ENCODE measurements at places on chromosomes 3 and 15.
A peak's percentile ranks its signal among the peaks of the same experiment; 100 is the strongest.

DNA sequence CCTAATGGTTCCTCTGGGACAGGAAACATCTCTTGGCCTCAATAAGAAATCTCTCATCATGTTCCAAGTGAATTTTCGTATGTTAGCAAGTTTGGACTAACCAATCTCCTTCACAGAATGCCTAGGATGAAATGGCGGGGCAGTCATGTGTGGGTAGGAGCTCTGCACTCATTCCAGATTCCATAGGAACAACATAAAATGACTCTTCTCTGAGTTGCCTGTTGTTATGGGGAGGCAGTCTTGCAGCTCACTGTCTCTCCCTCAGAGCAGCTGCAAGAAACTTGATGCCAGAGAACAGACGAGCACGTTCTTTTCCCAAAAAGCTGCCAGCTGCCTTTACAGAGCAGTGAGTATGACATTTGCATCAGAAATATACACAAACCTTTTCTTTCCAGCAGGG, 34.1 kb downstream of the SPATA12 start:
- DNase-seq: no peak

DNA sequence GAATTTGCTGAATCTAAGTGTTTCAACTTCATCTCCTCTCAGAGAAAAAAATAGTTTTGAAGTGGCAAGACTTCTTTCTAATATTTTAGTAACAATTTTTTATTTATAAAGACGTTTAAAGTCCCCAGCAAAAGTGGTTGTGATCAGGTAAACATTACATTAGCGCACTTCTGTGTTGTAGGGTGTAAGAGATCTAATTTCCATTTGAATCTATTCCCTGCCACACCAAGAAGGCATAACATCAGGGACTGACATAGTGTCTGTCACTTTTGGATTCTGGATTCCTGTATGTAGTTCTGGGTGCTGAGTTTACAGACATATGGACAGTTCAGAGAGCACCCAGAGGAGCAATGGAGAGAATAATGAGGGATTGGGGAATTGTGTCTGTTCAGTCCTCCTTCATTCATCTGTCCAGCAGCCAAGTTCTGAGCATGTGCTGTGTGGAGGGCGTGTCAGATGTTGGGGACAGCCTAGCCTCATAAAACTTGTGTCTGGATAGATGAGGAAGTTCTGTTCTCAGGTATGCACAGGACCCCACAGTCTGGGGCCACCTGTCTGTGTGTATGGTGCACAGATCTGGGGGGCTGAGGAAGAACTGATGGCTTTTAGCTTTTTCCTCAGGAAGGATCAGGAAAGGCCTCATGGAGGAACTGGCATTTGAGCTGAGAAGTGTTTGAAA, 65.6 kb downstream of the MAP2K5 start:
- no peak for DNase-seq

DNA sequence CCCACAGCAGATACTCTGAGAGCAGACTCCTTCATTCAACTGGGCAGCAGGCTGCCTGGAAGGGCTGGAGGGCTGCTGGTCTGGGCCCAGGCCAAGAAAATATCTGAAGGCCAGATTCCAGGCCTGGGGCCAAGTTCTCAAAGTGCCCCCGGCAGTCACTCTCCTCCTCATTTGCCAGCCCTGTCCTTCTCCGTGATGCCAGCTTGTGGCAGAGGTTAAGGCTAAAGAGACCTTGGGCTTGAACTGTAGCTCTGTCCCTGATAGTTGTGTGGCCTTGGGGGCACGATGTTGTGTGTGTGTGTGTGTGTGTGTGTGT, 39.0 kb downstream of the FAM3D start:
- no peak for DNase-seq

GRCh38 chr15:60583194-60583593, 104.3 kb upstream of the ICE2 start:
- DNase-seq: no peak

- no peak for DNase-seq
Observed at GRCh38 chr3:54863366-54863765, 64.5 kb downstream of the LRTM1 start.

DNA sequence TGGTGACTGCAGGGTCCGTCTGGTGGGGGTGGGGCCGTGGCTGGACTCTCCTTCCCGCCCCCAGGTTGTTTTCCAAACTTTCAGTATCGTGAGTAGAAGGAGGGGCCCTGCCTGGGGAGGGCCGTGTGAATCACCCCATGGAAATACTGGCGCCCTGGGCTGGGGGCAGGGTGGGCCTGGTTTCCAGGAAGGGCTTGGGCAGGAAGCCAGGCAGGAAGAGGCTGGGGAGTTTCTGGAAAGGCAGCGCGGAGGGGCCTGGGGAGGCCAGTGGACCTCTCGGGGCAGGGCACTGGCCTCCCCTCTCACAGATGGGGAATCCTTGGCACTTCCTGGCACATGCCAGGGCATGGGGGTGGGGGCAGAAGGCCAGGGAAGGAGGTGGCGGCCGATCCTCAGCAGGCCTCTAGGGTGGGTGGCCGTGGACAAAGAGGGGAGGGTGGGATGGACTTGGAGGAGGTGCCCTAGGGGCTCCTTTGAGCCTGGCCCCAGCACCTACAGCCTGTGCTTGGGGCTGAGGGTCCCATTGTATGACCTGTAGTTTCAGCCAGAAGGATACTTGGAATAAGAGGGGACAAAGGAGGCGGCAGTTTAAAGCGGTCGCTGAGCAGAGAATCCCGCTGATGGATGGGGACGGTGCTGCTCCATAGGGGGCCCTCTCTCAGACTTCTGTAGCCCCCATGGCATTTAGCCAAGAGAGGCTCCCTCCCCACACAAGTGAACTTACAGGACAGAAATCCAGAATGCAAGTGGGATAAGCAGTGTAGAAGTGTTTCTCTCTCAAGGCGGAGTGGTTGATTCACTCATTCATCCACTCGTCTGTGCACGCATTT, 56.5 kb upstream of the GATA2 start:
- DNase-seq: no peak

DNA sequence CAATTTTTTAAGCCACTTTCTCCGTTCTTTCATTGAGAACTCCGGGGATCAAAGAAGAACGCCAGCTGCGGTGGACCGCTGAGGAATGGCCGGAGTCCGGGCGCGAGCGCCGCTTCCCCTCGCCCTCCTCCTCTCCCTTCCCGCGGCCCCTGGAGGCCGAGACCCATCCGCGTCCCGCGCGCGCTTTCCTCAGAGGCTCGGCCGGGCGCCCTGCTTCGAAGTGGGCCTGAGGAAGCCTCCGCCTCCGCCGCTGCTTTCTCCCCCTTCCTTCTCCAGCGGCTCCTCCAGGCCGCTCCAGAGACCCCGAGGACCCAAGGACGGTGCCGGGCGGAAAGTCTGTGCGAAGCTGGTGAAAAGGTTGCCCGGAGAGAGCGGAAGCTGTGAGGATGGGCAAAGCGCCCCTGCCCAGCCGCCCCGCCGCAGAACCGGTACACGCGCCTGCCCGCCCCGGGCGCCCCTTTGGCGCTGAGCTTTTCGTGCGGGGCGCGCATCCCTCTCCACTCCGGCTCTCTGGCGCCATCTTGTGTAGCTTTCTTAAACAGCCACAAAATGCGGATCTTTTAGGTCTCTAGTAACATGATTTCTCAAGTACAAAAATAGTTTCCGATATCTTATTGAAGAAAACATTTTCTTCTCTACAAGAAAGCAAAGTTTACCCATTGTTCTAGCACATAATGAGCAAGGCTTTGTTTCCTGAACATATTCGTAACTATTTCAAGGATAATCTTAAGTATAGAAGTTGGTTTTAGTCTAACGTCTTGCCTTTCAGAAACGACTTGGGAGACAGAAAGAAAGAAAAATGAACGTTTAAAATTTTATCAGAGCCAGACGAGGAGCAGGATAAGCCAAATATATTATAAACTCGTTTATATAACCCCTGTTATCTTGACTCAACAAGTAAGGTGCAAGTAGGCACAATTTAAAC, 59.2 kb upstream of the FAM174B start:
- peak; percentile 72 for DNase-seq

GRCh38 chr3:42752441-42752840, 20.6 kb downstream of the CCDC13 start:
- DNase-seq: no peak

- DNase-seq: no peak
Observed at GRCh38 chr3:64110071-64110470, 86.8 kb upstream of the PSMD6 start.

- no peak for DNase-seq
Observed at GRCh38 chr3:183924956-183925355, 40.3 kb upstream of the PARL start.

- no peak for DNase-seq
Observed at GRCh38 chr3:39414421-39414907, 7.9 kb downstream of the RPSA start.

- no peak for DNase-seq
Observed at GRCh38 chr3:10306156-10306555, 13.4 kb upstream of the GHRL start.

DNA sequence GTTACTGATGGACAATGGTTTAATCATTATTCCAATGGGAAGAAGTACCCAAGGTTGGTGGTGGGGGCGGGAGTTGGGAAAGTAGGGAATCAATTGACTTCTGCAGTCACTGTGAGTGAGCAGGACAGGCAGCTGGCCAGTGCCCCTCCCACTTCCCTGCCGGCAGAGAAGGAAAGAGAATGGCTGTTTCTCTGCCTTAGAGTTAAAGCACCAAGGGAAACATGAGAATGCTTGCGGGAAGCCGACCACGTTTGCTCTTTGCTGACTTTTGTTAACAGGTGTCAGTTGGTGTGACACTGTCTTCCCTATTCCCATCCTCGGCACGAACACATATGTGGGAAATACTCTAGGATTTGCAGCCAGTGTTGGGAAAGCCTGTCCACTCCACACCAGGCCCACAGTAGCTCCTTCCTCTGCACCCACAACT, 33.5 kb upstream of the MFSD1 start:
- no peak for DNase-seq

DNA sequence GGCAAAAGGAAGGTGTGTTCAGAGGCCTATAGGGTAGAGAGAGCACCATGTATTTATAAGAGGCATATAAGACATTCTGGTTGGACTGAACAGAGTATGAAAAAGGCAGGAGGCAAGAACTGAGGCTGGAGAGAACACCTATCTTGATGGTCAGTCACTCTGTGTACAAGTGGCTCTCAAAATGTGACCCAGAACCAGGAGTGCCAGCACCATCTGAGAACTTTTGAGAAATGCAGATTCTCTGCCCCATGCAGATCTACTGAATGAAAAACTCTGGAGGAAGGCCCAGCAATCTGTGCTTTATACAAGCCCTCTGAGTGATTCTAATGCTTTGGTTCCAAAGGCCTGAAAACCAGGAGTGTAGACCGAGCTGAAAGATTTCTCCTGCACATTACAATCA, 324.0 kb upstream of the IL12A start:
- DNase-seq: no peak

DNA sequence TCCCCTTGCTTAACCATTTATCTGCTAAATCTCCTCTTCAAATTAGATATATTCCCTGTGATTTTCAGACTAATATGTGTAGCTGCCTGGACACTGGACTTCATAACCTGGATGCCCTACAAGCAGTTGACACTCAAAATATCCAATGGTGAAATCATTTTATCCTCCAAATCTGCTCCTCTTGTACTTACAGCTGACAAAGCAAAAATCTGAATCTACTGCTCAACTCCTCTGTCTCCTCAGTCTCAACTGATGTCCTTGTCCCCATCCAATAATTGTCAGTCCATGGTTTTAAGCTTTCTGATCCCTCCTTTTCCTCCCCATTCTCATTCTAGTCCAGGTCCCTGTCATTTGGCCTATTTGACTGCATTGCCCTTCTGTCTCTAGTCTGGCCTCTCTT, 411.8 kb downstream of the TBC1D5 start:
- no peak for DNase-seq

DNA sequence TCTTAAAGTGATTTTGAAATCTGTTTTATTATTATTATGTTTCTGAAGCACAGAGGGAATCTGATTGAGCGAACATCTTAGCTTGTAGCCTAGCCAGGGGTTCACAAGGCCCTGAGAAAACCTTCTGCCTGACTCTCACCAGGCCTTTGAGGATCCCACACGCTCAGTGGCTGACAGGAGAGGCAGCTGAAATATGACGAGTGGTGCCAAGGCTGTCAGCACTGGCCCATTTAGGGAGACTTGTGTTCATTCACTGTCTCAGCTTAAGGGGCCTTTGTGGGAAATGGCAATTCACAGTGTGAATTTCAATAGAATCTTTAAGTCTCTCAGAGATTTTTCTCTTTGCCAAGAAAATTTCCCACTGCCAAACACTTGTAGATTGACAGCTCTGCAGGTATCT, 770.9 kb downstream of the TUSC7 start:
- DNase-seq: no peak

DNA sequence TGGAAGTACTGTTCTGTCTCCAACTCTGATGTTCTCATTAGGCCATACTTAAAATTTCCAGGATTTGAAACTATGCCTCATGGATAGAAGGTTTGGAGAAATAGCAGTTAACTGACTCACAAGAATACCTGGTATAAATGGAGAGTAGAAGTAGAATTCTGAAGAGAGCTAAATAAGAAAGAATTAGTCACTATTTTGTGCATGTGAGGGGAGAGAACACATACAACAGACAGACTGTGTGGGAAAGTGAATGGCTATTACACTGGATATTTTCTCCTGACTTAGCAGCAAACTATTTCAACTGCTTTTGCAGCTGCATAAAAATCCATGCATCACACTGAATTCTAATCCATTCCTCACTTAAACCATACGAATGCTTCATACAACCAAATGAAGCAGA, 71.3 kb downstream of the C3orf70 start:
- DNase-seq: no peak

- DNase-seq: no peak
Observed at GRCh38 chr3:141625506-141625905, 112.6 kb upstream of the RNF7 start.

DNA sequence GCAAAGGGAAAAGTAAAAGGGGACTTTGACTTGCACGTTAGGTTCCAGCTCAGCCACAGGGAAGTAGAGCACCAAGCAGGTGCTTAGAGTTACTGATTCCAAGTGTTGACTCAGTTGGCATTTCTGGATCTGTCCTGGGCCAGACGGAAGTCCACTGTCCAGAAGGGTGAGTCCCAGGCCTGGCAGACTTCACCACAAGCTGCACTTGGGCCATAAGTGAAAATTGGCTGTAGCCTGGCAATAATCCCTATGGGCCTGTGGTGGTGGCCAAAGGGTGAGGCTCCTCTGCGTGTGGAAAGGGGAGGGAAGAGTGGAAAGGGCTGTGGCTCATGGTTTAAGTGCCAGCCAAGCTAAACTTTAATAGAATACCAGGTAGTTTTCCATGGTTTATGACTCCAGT, 121.5 kb downstream of the DTWD1 start:
- DNase-seq: no peak

DNA sequence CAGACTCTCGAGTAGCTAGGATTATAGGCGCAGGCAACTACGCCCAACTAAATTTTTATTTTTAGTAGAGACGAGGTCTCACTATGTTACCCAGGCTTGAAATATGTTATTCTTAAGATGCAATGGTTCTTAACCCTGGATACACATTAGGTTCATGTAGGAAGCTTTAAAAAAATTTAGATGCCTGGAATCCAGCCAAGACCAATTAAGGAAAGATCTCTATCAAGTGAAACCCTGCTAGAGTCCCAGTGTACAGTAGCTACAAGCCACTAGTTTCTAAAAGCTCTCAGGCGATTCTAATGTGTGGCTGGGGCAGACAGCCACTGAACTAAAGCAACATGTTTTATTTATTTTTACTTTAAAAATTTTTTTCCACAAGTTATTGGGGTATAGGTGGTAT, 33.2 kb downstream of the TRIM69 start:
- no peak for DNase-seq

- DNase-seq: no peak
Observed at GRCh38 chr3:11300970-11301369, 28.8 kb downstream of the ATG7 start.

GRCh38 chr3:126417981-126418530, 23.3 kb downstream of the CFAP100 start:
- no peak for DNase-seq

GRCh38 chr15:61076598-61077170, 152.4 kb downstream of the RORA start:
- DNase-seq: no peak

GRCh38 chr3:143121241-143122088, 1.9 kb downstream of the CHST2 start:
- peak; percentile 68 for DNase-seq
